ENCODE measurements at places on chromosomes 2 and 18.

DNA sequence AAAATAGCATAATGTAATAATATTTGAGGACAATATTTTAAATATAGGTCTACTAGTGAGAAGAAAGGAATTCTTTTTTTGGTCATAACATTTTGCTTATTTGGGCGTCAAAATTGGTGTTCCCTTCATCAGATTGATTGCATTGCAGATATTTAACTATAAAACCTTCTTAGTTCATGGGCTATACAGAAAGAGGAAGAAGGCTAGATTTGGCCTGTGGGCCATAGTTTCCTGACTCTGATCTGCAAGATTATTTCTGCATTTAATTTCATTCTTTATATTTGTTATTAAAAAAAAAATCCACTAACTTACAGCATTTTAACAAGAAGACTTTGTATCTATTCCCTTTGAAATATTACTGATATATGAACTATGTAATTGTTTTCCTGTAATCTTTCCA, 31.9 kb downstream of the PIKFYVE start:
- DNase-seq: no peak

- peak; percentile 28 for DNase-seq
Measured at GRCh38 chr2:157377861-157378260, 52.2 kb upstream of the ERMN start.

DNA sequence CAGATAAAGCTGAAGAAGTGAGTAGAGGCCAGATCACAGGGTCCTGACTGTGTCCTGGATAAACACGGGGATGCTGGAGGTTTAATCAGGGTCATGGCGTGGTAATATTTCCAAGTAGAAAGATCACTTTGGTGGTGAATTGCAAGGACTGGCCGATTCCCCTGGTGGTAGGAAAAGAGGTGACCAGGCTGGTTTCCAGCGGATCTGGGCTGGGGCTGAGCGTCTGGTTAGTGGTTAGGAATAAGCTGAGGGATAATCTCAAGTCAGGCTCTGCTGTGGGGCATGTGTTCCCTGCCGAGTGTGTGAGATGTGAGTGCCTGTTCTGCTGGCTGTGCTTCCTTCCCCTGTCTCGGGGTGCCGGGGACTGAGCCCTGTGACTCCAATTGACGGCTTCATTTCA, 484.0 kb downstream of the TSN start:
- no peak for DNase-seq

DNA sequence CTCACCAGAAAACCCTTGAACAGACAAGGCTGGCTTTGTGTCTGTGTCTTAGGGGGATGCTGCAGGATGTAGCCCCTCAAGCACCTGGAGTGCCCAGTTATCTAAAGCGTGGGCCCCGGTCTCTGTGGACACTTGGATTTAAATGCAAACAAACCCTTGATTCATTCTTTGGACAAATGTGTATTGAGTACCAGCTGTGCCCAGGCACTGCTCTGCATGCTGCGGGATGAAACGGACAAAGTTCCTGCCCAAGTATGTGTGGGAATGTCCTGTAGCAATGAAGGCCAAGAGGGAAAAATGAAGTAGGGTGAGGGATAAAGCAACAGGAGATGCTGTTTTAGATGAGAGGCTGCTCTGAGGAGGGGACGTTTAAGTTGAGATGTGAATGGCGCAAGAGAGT, 53.9 kb downstream of the BOLA3 start:
- DNase-seq: no peak

DNA sequence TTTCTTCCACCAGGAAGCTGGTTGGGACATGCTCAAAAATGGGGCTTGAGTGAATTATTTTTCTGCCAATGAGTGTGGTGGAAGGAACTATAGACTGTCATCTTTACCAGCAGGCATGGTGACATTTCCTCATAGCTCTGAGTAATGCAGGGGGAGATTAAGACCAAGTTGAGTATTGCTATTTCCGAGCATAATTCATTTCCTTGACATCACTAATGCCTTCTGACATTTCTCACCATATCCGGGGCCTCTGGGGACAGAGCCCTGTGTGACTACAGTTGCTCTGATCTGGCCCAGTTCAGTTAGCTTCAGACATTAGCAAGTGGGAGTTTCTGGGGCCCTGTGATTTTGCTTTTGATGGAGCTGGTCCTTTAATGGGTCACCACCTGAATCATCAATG, 410.4 kb downstream of the MEIS1 start:
- peak; percentile 27 for DNase-seq

GRCh38 chr2:20771299-20771698, 51.6 kb downstream of the LDAH start:
- no peak for DNase-seq

- no peak for DNase-seq
Measured at GRCh38 chr2:15096873-15097272, 464.3 kb downstream of the NBAS start.

DNA sequence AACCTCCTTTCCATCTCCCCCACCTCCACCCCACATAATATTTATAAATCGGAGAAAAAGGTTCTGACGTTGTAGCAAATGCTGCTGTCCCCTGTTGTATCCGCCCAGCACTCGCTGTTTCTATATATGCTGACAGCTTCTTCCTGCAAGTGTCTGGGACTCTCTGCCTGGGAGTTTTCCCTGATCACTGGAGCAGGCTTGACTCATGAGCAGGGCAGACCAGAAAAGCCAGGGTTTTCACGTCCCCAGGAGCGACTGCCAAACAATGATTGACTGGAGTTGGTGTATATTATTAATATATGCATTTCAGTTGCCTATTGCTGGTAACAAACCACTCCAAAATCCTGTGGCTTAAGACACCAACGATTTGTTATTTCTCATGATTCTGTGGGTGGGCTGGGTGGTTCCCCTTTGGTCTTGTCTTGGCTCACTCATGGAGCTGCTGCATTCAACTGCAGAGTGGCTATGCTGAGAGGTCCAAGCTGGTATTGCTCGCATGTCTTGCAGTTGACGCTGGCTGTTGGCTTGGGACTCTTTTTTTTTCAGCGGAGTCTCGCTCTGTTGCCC, 21.2 kb upstream of the ASXL2 start:
- DNase-seq: no peak

DNA sequence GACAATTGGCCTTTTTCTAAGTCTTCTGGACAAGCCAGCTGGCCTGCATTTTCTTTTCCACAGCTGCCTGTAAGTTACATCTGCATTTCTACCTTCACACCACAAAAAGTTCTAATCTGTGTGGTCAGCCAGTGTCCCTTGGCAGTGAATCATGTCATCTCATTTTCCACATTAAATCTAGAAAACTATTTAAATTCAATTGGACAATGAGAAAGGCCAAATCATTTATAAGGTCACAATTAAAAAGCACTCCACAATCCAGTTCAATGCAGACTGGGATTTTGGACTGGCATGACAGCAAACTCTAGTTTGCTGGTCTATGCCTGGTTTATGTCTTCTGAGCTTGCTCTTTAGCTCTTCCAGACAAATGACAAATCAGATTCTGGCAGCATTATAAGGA, 494.2 kb upstream of the SPHKAP start:
- DNase-seq: no peak

DNA sequence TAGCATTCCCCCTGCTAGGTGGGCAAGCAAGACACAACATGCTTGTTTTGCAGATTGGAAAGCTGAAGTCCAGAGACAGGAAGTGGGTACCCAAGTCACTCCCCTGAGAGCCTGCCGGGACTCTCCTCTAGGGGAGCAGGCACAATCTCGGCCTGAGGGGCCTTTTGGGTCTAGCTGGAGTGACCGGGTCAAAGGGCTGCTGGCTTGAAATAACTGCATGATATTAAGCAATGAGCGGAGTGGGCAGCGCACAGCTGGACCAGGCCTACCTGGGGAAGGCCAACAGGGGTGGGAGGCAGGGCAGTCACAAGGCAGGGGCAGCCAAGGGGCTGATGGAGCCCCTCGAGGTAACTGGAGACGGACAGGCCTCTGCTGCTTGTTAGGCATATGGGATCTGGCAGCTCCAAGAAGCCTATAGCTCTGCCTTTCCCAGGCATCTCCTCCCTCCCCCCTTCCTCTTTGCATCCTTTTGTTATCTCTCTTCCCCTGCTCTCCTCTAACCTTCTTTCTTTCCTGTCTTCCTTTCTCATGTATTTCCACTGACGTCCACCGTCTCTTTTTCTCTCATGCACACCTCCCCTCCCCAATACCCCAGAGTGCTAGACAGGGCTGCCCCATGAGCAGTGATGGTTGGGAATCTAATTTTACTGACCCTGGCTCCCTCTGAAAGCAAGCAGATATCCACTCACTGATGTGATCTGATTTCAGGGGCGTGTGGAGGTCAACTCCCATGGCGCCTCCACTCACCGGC, 237.5 kb downstream of the LOXHD1 start:
- DNase-seq: no peak

DNA sequence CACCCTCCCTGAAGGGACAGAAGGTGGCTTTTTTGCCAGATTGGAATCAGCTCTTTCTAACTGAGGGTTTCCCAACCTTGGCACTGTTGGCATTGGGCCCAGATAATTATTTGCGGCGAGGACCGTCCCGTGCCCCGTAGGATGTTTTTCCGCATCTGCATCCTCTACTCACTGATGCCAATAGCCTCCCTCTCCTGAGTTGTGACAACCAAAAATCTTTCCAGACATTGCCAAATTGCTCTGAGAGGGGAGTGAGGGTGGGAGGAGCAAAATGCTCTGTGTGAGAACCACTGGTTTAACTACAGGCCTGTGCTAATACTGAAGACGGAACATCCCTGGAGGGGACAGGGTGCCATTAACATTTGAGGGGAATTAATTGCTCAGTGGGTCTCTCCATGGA, 33.6 kb upstream of the GLI2 start:
- no peak for DNase-seq

DNA sequence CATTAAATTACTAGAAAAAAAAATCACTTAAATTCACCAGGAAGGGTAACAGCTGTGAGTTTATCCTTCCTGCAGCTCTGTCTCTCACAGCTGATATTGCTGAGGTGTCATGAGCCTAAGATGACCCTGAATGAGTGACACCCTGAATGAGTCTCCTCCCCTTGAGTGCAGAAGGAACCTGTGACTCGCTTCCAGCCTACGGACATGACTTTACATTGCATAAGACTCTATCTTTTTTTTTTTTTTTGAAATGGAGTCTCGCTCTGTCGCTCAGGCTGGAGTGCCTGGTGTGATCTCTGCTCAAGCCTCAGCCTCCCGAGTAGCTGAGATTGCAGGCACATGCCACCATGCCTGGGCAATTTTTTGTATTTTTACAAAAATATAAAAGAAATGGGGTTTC, 14.1 kb downstream of the MRO start:
- DNase-seq: no peak

DNA sequence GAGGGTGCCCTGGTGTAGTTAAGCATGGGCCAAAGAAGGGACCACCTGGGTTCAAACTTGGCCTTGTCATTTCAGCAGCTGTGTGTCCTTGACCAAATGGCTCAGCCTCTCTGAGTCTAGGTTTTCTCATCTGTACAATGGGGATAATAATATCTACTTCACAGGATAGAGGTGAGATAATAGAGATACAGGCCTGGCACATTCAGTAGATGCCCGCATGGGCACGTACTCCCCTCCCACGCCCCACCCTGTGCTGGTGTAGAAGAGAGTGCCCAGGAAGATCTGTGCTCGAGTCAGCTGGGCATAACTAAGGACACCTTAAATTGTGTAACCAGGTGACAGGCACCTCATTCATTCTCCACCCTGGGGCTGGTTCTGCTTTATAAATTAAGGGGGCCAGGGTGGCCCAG, 8.4 kb upstream of the TMEM185B start:
- no peak for DNase-seq

DNA sequence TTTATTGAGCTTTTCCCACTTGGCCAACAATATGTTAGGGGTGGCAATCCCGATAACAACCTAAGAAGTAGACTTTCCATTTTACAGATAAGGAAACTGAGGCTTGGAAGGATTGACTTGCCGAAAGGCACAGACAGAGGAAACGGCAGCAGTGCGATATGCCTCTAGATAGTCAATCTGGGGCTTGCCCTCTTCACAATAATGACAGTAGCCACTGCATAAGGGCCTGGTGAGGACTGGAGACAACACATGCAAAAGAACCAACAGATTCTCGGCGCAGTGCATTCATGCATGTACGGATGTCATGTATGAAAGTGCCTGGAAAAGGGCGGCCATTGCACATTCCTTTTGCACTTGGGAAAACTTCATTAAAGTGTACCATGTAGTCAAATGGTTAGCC, 811.2 kb downstream of the RNF144A start:
- DNase-seq: no peak

- peak; percentile 10 for DNase-seq
Measured at GRCh38 chr2:30185178-30185577, 38.4 kb downstream of the YPEL5 start.

GRCh38 chr2:11389551-11390398, 45.3 kb upstream of the ROCK2 start:
- DNase-seq: no peak

GRCh38 chr2:49569176-49569575, 414.9 kb upstream of the FSHR start:
- no peak for DNase-seq

DNA sequence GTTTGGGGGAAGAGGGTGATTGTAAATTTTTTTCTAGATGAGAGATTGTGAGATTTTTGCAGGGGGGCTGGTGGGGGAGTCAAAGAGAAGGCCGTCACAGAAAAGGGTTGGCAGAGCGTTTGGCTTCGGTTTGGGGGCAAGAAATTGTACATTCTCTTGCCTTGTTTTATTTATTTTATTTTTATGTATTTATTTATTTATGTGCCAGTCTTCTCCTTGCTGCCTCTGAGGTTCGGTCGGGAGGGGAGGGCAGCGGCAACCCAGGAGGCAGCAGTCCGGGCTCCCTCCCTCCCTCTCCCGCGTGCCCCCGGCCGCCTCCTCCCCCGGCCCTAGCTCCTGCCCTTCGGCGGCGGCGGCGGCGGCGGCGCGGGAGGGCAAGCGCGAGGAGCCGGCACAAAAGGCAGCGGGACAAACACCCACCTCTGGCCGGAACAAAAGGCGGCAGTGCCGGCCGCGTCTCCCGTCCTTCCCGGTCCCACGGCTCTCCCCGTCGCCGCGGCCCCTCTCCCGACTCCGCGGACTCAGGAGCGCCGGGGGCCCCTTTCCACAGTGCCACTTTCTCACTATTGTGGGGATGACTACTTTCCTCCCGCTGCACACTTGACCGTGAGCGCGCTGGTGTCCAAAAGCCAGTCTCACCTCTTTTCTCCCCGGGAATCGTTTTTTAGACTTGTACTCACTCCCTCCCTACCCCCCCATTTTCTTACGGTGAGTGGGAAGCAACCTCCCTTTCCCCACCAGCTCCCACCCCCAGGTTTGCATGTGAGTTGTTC, 1.2 kb downstream of the BCL11A start:
- DNase-seq: no peak

- no peak for DNase-seq
Measured at GRCh38 chr2:74148457-74149246, 940 bp upstream of the BOLA3 start.

- DNase-seq: no peak
Measured at GRCh38 chr2:120450196-120450820, 104.4 kb downstream of the INHBB start.

GRCh38 chr2:49113046-49113445, 41.3 kb downstream of the FSHR start:
- DNase-seq: no peak

Measured in LHCN-M2 (cell line).